ENCODE measurements at places on chromosomes 4 and X.

GRCh38 chrX:42624524-42624923 is 153.4 kb downstream of the PPP1R2C start:
- no peak for DNase-seq

GRCh38 chr4:155119006-155119405 is 89.4 kb upstream of the NPY2R start:
- no peak for DNase-seq

DNA sequence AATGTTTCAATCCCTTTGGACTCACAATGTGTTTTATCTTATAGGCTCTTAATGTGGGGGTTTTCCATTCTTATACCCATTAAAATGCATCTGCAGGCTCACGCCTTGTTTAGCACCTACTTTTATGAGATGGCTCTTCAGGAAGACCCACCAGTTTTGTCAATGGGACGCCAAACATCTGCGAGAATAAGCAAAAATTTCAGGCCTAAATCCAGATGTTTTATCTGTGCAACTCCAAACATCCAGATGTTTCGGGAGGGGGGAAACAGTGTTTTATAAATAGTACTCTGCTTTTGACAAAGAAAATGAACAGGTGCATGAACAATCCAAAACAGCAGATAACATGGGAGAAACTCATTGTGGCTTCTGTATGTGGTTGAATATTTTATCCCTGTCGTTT is 342.8 kb downstream of the DHX15 start:
- no peak for DNase-seq

DNA sequence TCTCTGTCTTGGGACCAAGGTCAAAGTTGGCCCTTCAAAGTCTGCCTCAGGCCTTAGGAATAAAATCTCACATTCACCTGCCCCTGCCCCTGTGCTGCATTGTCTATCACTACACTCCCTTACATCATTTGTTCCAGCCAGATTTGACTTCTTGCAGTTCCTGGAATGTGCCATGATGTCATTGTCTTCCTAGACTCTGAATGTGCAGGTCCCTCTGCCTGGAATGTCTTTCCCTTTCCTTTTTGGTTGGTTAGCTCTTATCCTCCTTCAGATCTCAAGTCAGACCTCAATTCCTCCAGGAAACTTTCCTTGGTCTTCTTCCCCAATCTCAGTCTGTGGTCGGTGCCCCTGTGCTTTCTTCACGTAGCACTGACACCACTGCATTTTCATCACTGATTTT is 67.7 kb upstream of the EFNB1 start:
- DNase-seq, result no peak

GRCh38 chr4:135120195-135120594 is 918.6 kb upstream of the PABPC4L start:
- DNase-seq, result no peak
